Right lobe of liver (tissue), 6 donors: ENCODE measurements at places on chromosomes 5 and 9. TPM values are rescaled to one million over a fixed set of nuclear protein-coding genes. Genes with fewer than 3 reads are reported as not detected.

The TMEM252 gene
- 0.25 TPM for total RNA-seq

The EMB gene
- 1.6 TPM for total RNA-seq

GRCh38 chr9:131382850-131383729 lies 10.8 kb upstream of the PRRC2B start:
- no peak for DNase-seq

DNA sequence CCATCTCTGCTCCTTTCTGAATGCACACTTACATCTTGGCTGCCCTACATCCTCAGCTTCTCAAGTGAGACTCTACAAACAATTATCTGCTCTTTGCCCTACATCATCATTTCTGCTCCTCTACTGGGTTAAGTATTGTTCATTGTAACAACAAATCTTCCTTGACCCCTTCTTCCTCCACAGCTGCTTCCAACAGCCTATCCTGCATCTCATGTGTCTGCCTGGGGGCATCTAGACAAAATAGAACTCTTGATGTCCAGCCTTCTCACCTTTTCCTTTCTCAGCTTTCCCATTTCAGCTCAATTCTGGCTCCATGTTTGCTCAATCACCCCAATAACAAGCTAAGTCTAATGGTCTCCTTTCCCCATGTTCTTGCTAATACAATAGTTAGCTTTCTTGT lies 509.8 kb downstream of the DIRAS2 start:
- DNase-seq, result no peak

The VLDLR gene
- total RNA-seq, result 4.0 TPM

The NTMT1 gene
- total RNA-seq, result 15.6 TPM

GRCh38 chr9:12194731-12195130 lies 498.5 kb upstream of the TYRP1 start:
- DNase-seq, result no peak

DNA sequence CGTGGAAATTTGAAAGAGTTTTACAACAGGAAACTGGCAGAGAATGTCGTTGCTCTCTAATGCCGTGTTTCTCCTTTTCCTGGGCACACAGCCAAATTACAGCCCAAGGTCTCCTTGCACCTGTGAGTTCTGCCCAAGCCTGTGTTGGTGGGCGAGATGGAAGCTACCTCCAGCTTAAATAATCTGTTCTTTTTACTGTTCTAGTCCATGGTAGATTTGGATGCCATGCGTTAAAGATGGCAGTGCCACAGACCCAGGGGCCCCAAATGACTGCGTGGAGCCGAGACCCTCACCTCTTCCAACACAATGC lies 92.6 kb upstream of the IRX4 start:
- no peak for DNase-seq

DNA sequence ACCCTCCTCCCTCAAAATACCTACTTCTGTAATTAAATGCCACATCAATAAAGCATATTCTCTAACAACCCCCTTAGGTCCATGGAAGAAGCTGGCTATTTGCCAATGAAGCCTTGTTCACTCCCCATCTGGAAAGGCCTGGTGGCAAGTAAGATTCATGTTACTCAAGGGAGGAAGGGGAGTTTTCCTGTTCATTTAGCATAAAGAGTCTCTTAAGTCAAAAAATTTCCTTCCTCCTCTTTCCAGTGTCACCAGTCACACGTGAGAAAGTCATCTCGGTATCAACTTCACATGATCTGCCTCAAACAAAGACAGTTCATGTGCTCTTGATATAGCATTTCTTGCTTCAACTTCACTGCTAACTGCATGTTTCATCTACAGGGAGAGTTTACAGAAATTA lies 32.7 kb upstream of the RIC1 start:
- no peak for DNase-seq

GRCh38 chr9:137586854-137587253 lies 3.5 kb downstream of the ZMYND19 start:
- no peak for DNase-seq
